ENCODE measurements at places on chromosomes 7 and 10.

DNA sequence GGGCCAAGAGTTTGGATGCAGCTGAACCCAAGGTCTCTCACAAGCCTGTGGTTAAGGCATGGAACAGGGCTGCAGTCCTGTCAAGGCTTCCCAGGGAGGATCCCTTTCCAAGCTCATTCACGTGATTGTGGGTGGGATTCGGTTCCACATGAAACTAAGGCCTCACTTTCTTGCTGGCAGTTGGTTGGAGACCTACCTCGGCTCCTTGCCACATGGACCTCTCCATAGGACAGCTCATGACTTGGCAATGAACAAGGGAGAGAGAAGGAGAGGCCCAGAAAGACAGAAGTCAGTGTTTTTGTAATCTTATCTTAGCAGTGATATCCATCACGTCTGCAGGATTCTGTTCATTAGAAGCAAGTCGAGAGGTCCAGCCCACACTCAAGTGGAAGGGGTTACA, 583.8 kb downstream of the LRMDA start:
- DNase-seq = no peak

DNA sequence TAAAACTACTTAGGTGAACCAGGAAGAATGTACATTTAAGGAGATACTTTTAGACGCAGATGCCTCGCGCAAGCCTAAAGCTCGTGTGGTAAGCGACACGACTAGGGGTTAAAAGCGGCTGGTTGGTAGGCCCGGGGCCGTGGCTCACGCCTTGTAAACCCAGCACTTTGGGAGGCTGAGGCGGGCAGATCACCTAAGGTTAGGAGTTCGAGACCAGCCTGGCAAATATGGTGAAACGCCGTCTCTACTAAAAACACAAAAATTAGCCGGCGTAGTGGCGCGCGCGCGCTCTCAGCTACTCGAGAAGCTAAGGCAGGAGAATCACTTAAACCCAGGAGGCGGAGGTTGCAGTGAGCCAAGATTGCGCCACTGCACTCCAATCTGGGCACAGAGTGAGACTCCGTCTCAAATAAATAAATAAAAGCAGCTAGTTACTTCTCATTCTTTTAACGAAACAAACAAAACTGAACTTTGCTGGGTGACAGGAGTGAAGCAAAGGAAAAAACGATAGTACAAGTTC, 879 bp downstream of the NUDT5 start:
- DNase-seq = no peak

DNA sequence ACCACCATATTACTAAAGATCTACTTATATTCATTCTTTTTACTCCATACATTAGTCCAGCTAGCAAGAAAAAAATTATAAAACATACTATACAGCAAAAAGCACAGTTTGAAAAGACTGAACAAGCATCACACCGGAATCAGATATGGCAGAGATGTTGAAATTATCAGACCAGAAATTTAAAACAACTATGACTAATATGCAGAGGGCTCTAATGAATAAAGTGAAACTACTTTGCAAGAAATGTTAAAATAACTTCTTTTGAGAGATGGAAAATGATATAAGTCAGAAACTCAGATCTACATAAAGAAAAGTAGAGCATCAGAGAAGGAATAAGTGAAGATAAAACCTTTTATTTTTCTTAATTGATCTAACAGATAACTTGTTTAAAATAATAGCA, 50.9 kb downstream of the SGCE start:
- DNase-seq = no peak

- no peak for DNase-seq
Observed at GRCh38 chr7:94274828-94275227, 119.9 kb upstream of the COL1A2 start.

- no peak for DNase-seq
Observed at GRCh38 chr7:159114981-159115380, 29.7 kb downstream of the VIPR2 start.

- no peak for DNase-seq
Observed at GRCh38 chr10:49609283-49610113, 612 bp upstream of the SLC18A3 start.

- no peak for DNase-seq
Observed at GRCh38 chr7:80318081-80318480, 183.4 kb downstream of the GNAI1 start.

DNA sequence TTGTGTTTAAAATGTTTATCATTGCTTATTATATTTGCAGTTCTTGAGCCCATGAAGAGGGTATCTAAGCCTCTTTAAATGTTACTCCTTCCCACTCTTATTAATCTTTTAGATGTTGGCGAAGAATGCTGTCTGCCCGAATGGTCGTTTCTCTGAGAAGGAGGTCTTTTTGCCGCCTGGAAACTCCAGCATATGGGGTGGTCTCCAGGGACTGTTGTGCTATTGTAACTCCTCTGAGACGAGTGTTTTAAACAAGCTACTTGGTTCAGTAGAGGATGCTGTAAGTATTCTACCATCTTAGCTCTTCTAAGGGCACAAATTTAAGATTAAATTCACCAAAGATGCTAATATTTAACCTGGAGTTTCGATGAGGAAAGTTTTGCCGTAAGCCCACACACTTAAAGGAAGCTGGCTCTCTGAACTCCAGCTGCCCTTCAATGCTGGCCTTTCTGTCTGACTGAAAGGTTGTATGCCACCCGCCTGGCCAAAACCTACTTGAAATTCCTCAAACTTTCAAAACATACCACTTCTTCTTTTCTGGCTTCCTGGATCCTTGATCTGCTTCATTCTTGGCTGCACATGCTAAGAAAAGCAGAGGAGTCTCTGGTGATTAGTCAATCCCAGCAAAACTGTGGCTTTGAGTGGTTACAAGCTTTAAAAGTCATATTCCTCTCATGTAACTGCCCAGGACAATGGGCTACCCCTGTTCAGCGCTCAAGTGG, 74.7 kb downstream of the ABCA13 start:
- DNase-seq = no peak

GRCh38 chr7:106061301-106061979, 50.7 kb downstream of the SYPL1 start:
- DNase-seq = no peak

GRCh38 chr7:121259826-121260225, 69.0 kb upstream of the WNT16 start:
- DNase-seq = no peak

GRCh38 chr10:75405598-75406461, 4.3 kb upstream of the ZNF503 start:
- DNase-seq = no peak

DNA sequence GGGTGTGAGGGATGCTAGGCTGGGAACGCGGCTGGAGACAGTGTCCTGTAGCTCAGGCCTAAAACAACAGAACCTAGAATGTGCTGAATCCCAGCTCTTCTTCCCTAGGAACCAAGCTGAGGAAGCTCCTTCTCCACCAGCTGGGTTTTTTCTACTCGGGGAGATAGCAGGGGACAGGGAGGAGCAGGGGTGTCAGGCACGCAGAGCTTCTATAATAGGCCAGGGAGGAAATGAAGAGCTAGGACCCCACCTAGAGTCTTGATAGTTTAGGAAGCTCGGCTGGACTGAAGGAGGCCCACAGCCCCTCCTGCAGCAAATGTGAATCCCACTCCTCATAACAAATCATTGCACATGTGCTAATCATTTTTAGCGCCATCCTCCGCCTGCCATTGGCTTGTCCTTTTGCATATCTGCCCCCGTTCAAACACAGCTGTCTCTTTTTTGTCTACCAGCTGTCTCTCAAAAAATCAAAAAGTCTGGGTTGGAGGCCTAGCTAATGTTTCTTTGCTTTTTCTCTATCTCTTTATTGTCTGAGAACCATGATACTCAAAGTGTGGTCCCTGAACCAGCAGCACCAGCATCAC, 24.1 kb upstream of the FAM180A start:
- no peak for DNase-seq

DNA sequence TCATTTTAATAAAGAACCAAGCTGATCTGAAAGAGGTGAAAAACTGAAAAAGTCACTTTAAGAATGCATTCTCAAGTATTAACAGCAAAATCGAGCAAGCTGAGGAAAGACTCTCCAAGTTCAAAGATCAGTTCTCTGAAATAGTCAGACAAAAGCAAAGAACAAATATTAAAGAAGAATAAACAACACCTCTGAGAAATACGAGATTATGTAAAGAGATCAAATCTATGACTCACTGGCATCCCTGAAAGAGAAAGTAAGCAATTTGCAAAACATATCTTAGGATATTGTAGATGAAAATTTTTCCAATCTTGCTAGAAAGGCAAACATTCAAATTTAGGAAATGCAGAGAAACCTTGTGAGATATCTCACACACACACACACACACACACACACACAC, 138.4 kb upstream of the HGF start:
- no peak for DNase-seq

GRCh38 chr10:101230183-101230917, 1.1 kb upstream of the LBX1 start:
- no peak for DNase-seq

DNA sequence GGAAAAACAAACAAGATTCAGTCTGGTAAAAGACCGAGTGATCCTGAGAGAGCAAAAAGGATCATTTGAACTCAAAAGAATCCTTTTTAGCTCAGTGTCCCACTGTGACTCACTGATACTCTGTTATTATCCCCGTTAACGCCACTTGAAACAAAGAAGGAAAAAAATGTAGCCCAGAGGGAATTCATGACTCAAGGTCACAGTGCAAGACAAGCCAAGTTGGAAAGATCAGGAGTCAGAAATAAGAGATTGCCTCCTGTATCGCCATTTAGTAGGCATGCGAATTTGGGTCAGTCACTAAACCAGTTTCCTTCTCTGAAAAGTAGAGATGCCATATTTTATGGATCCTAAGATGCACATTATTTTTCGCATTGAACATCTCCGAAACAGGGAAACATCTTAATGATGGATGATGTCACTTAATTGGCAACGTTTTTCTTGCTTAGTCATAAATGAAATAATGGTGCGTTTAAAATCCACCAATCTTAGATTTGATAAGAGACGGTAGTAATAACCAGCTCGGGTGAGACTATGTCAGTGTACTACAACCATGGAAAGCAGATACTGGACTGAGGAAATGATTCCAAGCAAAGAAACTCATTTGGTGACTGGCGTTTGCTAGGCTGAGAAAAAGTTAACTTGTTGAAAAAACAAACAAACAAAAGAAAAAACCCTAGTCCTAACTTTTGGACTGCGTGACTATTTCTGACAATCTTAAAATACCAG, 502.0 kb upstream of the CELF2 start:
- DNase-seq = no peak

GRCh38 chr10:89915021-89915420, 213.6 kb downstream of the KIF20B start:
- no peak for DNase-seq

DNA sequence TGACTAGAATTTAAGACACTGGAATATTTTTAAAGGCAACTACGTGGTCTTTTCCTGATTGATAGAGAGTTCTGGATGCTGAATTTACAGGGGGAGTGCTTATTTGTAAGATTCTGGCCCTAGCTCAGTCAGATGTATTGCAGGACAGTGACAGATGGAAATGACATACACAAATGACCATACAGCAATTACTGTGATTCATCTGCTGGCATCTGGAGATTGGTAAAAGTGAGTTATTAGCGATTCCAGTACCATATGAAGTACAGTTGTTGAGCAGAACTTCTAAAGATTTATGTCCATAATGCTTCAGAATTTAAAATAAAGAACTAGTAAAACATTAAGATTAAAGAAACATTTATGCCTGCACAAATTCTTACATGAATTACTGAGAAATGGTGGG, 243.2 kb downstream of the CRPPA start:
- no peak for DNase-seq

DNA sequence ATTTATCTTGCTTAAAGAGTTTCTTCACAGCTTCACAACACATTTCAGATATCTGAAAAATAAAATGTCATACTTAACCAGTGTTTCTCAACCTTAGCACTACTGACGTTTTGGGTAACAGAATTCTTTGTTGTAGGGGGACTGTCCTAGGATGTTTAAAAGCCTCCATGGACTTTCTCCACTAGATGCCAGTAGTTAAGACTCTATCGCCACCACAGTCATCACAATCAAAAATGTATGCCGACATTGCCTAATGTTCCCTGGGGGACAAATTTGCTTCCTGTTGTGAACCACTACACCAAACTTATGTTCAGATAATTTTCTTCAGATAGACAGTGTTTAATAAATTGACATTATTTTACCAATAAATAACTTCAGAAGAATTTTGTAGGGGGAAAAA, 13.4 kb downstream of the NOC3L start:
- no peak for DNase-seq

DNA sequence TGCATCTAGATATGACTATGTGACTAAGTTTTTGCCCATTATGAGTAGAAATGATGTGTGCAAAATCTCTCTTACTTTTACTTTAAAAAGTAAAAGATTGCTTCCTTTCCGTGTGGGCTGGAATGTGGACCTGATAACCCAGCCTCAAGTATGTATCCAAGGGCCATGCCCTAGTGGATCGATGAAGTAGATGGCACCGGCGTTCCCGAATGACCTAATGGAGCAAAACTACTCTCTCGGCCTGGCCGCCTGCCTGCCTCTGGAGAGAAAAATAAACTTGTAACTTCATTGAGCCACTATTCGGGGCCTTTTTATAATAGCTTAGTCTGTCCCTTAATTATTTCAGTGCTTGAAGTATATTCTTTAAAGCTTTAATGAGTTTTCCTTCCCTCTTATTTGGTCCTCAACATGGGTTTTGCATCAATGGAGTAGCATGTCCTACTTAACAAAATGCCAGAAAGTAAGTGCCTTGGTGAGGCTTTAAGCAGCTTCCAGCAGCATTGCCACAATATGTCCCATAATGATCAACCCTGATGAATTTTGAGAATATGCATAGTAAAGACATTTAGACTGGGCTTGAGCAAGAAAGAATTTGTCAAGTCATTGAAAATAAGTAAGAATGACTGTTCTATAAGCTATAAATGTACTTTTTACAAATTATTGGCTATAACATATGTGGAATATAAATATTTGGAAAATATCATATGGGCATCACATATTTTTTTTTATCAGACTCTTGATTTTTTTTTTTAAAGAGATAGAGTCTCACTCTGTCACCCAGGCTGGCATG, 61.4 kb downstream of the PLXDC2 start:
- no peak for DNase-seq

- DNase-seq = no peak
Observed at GRCh38 chr7:32501522-32501921, 6.2 kb downstream of the AVL9 start.

- no peak for DNase-seq
Observed at GRCh38 chr10:101028446-101029337, 2.2 kb downstream of the PDZD7 start.

Data from activated CD8-positive, alpha-beta memory T cell treated with anti-CD3 and anti-CD28 coated beads for 1 hour (primary cell).